ENCODE measurements at places on chromosomes 5 and 9.

GRCh38 chr5:127567026-127567768 lies 49.8 kb downstream of the PRRC1 start:
- no peak for DNase-seq

DNA sequence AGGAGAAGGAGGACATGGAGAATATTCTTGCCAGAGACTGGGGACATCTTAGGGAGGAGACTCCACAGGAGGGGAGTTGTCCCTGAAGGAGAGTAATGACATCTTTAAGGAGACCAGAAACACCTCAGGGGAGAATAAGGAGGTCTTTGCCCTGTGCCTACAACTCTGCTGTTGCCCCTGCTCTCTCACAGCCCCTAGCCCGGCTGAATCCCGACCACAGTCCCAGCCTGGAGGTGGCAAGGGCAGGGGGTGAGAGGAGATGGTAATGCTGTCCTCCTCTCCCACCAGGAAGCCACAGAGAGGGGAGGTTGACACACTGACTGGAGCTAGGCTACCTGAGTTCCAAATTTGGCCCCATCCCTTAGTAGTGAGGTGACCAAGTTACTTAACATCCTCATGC lies 30.2 kb upstream of the ENHO start:
- no peak for DNase-seq

- no peak for DNase-seq
Measured at GRCh38 chr5:35152733-35153132, 77.6 kb downstream of the PRLR start.

GRCh38 chr5:30390095-30390494 lies 803.4 kb upstream of the CDH6 start:
- no peak for DNase-seq

DNA sequence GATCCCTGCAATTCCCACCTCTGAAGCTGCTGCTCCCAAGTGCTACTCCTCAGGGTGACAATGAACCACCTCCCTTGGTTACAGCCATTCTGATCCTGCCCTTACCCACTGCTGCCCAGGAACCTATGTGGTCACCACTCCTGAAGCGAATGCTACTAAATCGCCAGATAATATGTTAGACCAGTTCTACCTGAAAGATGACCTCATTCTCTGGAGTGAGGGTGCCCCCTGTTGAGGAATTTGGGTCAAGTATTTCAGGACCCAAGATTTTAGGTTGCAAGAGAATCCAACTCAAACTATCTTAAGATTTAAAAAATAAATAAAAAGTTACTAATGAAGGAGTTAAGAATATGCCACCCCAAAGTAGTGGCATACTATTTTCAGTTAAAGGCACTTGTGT lies 5.8 kb upstream of the SNAPC3 start:
- no peak for DNase-seq

GRCh38 chr5:96763026-96763425 lies 44.7 kb downstream of the ERAP1 start:
- no peak for DNase-seq

DNA sequence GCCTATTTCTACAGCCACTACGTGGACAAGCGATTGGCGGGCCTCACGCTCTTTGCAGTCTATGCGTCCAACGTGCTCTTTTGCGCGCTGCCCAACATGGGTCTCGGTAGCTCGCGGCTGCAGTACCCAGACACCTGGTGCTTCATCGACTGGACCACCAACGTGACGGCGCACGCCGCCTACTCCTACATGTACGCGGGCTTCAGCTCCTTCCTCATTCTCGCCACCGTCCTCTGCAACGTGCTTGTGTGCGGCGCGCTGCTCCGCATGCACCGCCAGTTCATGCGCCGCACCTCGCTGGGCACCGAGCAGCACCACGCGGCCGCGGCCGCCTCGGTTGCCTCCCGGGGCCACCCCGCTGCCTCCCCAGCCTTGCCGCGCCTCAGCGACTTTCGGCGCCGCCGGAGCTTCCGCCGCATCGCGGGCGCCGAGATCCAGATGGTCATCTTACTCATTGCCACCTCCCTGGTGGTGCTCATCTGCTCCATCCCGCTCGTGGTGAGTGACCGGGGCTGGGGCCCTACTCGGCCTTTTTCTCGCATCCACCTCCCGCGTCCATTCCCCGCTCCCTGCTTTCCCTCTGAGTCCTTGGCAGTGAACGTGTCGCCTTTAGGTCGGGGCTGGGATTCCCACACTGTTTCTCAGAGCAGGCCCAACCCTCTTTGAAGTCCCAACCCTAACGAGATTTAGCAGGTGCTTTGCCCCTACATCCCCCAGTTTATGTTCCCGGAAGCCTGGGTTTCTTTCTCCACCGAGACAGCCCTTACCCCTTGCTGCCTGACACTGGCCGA lies 1.8 kb downstream of the PTGER4 start:
- DNase-seq: no peak

- no peak for DNase-seq
Measured at GRCh38 chr5:139131921-139132432, 66.2 kb downstream of the SIL1 start.

DNA sequence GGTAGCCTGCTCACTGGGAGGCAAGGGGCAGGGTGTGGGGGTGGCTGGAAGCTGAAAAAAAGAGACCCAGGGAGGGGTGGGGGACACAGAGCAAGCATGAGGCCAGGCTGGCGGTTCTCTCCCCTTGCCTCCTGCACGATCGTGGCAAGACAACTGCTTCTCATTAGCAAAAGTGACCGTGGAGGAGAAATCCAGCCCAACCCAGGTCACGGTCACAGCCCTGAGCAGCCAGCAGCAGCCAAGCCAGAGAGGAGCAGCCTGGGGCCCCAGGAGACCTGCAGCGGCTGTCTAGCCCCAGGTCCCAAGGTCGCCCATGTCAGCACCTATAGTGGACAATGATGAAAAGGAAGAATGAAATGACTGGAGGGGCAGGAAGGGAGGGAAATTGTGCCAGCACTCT lies 89.1 kb downstream of the NRG2 start:
- DNase-seq: no peak

DNA sequence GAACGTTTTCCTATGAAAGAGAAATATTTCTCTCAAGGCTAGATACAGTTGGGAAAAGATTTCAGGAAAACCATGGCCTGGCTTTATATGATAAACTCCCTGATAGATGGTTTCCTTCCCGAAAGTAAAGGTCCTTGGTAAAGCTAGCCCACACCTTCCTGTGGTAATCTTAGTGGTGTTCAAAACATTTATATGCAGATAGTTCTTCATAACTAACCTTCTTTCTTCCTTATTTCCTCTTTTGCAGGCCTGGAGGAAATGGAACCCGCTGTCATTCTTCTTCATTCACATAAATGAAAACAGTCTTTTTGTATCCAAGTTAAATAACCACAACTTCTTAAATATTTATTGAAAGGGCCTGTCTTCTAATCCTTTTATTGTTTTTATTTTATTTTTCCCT lies 474.0 kb upstream of the ACTBL2 start:
- DNase-seq: no peak

- no peak for DNase-seq
Measured at GRCh38 chr5:123960526-123960925, 448.5 kb downstream of the CSNK1G3 start.

DNA sequence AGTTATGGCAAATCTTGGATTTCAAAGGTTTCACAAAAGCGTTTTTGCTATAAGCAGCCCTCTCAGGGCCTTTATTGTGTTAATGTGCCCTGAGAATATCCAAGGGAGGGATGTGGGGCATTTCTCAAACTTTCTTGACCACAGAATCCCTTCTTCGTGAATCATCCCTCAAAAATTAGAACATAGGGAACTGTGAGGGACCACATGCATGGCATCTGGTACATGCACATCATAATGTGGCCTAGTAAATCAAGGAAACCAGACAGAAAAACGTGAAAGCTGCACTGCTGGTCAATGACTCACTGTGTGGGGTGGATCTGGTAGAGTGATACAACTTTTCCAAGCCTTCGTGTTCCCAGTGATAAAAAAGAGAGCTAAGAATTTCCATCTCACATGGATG lies 22.4 kb downstream of the DDX31 start:
- DNase-seq: no peak

DNA sequence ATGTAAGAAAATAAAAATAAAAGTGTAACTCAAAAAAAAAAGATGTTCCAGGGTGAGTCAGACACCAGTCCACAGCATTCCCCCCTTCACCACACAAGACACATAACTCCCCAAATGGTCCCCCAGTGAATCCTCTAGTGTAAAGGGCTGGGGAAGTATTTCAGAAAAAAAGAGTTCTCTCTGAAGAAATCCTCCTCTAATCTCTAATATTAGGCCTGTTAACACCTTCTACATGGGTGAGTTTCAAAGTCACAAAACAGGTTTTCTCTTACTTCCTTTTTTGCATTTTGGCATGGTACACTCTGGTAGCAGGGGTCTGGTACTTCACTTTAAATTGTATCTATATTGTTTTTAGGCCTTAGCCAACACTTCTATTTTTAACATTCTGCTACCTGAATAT lies 28.2 kb downstream of the RNF145 start:
- no peak for DNase-seq

- no peak for DNase-seq
Measured at GRCh38 chr5:171307789-171308452, 1.1 kb upstream of the TLX3 start.

DNA sequence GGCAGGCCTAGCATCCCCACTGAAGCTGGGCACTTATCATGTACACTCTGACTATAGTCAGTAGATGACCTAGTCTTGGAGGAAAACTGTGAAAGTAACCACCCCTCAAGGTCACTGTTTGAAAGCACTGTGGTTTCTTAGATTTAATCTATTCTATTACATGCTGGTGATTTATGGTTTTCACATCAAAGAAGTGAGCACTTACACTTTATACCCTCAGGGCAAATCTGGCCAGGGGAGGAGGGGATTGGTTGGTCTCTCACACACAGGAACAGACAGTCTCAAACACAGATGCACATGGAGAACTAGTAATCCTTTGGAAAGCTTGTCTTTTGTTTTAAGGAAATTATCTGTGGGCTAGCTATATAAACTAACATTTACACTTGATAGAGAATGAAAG lies 17.9 kb upstream of the SPIN1 start:
- DNase-seq: no peak

GRCh38 chr5:163260961-163261360 lies 176.4 kb upstream of the CCNG1 start:
- no peak for DNase-seq

DNA sequence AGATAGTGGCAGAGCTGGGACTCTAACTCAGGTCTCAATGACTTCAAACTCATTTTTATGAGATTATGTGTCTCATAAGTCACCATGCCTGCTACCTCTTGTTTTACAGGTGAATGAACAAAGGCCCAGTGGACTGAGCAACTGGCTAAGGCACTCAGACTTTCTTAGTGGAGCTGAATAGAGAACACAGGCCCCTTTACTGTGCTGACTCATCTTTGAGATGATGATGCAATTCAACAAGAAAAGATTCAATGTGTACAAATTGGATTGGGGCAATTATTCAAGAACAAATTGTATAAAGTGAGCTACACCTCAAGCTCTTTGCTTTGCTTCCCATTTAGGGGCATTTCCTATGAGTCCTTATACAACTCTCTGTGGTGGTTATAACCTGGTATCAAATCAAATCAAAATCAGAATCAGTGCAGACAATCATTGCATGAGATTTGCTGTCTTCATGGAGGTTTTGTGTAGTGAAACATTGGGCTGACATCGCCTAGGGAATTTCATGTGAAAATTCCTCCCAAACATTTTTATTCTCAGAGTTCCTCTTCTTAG lies 84.3 kb upstream of the PPP2R2B start:
- no peak for DNase-seq

- no peak for DNase-seq
Measured at GRCh38 chr9:121895818-121896544, 197.1 kb downstream of the TTLL11 start.

GRCh38 chr9:25177858-25178257 lies 500.4 kb downstream of the TUSC1 start:
- no peak for DNase-seq

- DNase-seq: no peak
Measured at GRCh38 chr5:147081311-147081764, 153.5 kb upstream of the STK32A start.

GRCh38 chr9:35827486-35827885 lies 1.0 kb downstream of the FAM221B start:
- DNase-seq: no peak

All from omental fat pad (tissue), 4 donors.